ENCODE measurements at places on chromosomes 1 and 21.

GRCh38 chr21:29080454-29080941 lies 7.0 kb upstream of the CCT8 start:
- no peak for DNase-seq

DNA sequence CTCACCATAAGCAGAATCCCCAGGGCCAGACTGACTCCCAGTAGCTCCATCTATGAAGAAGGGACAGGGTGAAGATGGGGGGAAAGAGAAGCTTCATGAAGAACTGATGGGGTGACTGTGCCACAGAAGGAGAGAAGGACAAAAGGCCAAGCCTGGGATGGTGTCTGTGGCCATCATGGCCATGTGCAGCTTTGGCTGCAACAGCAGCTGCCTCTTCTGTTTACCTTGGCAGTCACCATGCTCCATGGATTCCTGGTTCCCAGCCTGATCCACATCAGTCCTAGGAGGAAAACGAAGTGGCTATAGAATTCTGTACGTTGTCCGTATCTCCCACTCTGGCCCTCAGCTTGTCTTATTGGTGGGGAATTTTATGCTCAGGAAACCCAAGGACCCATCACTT lies 12.0 kb downstream of the SEMA6C start:
- no peak for DNase-seq

DNA sequence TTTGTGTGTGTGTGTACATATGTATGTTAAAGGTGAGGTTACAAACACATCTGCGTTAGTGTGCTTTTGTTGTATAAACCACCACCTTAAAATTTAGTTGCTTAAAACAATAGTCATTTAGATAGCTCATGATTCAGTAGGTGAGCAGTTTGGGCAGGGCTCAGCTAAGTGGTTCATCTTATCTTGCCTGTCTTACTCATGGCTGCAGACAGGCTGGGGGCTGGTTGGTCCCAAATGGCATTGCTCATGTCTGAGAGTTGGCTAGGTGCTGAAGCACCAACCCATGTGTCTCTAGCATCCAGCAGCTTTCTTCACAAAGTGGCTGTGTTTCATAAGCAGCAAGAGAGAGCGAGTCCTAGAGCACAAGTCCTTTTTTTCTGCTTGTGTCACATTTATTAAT lies 91.4 kb downstream of the MACF1 start:
- no peak for DNase-seq

GRCh38 chr1:59704716-59705115 lies 110.0 kb upstream of the HOOK1 start:
- DNase-seq: no peak

GRCh38 chr1:29245876-29246275 lies 9.6 kb downstream of the PTPRU start:
- no peak for DNase-seq

GRCh38 chr21:38311765-38312164 lies 55.0 kb downstream of the KCNJ15 start:
- DNase-seq: peak; percentile 25

DNA sequence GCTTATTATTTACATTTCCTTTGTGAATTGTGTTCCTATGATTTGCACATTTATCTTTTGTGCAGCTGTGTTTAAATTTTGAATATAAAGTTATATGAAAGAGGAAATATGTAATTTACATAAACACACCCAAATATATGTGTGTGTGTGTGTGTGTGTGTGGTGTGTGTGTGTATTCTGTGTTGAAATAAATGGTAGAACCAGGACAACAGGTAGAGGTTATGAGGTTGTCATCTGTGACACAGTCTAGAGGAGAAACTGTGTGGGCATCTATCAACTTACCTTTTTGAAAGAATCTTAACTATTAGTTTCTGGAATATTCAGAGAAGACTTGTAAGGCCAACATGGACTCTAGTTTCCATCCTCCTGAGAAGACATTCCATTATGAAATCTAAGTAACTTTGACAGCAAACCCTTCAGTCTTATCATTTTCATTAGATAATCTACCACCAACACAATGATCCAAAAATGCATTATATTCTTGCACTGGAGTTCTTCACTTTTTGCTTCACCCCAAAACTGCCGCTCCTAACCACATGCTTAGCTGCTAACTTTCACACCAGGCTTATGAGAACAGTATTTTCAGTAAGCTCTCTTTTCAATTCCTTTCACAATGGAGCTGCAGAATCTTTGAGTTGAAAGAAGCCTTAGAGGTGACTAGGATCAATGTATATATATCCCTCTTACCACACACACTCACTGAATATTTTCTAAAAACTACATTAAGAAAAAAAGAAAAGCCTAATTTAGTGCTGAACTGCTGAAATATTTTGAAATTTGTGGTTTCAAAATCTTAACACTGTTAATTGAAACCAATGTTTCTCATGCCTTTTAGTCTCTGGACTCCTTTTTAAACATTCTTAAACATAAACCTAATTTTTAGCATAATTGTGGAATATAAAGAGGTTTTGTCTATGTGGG lies 21.8 kb downstream of the PTPRC start:
- DNase-seq: no peak

DNA sequence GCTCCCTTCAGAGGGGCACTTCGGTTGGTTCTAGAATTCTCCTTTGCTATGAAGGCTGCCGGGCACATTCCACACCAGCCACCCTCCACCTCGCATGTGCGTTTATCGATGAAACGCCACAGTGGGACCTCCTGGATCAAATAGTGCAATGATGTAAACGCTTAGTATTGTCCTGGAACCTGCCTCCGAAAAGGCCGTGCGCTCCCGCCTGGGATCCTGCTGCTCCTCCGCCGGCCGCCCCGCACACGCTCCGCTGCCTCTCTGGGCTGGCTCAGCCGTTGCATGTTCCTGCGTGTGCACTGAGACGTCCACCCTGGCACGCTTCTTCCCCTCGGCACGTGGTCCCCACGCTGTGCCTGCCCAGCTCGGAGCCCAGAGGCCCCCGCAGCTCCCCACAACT lies 4.0 kb upstream of the TNFRSF14 start:
- DNase-seq: no peak

- no peak for DNase-seq
These were observed 55.1 kb upstream of the CR2 start for GRCh38 chr1:207398986-207399385.

- DNase-seq: no peak
These were observed 4.0 kb upstream of the PROX1 start for GRCh38 chr1:213983493-213984386.

- no peak for DNase-seq
These were observed 374.9 kb downstream of the DSCAM start for GRCh38 chr21:40472013-40472412.

DNA sequence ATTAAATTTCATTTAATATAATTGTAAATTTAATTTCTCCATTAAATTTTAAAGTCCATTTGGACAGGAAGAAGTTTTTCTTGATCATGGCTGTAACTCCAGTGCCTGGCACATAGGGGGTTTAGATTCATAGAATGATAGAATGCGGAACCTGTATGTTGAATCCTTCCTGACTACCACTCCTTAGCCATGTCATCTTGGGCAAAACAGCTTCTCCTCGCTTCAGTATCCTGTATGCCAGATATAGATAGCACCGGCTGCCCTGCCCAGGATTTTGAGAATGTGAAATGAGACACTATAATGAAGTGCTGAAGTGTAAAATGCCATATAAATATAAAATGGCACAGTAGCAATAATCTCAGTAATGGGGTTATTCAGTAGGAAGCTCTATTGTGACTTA lies 6.4 kb downstream of the DYRK1A start:
- no peak for DNase-seq

- no peak for DNase-seq
These were observed 1.1 kb downstream of the USP48 start for GRCh38 chr1:21781815-21782348.

- DNase-seq: no peak
These were observed 86.9 kb upstream of the KCNE2 start for GRCh38 chr21:34276711-34277425.

GRCh38 chr1:90902672-90903071 lies 119.2 kb downstream of the ZNF644 start:
- DNase-seq: no peak

DNA sequence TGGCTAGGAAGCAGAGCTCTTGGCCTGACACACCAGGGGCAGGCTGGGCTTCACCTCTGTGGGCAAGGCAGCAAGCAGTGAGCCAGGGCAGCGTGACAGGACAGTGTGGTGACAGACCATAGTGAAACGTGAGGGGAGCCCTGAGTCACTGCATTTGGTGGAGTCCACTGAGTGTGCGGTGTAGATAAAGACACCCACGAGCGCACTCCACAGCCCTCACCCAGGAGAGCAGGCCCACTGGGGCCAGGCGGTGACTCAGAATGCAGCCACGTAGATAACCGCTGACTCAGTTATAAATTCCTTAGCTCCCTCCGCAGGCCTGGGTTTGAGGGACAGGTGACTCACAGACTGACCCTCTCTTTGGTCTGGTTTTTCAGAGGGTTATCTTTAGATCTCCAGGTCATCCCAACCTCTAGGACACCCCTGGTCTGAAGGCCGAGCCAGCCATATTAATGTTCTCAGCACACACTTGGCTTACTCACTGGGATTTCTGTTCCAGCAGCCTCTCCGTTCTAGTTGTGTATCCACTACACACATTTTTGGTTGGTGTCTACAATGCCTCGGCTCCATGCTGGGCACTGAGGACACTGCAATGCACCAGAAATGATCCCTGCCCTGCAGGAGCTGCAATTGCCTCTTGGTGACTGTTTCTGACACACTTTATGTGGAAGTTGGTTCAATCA lies 90.2 kb upstream of the TSPAN2 start:
- no peak for DNase-seq

- no peak for DNase-seq
These were observed 25.6 kb downstream of the NPHP4 start for GRCh38 chr1:5966543-5967205.

DNA sequence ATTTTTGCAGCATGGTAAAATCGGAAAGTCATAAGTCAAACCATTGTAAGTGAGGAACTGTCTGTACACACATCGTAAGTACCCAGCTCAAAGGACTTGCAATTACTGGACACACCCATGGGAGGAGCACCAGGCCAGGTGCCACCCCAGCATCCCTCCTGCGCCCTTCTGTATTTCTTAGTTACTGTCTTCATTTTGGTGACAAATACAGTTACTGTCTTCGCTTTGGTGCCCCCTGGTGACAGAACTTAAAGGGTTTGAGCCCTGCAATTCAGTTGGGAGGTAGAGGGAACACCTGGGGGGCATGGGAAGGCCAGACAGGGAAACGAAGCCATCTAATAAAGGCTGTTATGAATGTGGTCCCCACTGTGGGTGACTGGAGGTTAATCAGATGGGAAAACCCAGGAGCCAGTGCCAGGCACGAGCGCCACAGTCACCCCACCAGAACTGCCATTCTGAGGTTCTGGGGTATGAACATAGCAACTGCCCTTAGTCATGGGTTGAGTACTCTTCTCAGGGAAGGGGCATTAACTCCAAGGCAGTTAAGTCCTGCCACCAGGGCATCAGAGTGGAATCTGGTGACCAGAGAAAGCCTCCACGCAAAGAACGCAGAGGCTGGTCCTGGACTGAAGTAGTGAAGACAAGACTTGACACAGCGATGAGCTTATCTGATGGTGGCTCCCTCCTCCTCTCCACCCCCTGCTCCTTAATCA lies 612.9 kb downstream of the PTPRU start:
- DNase-seq: no peak

GRCh38 chr1:215273838-215274516 lies 191.4 kb downstream of the KCNK2 start:
- DNase-seq: no peak
